Activated CD4-positive, alpha-beta memory T cell treated with anti-CD3 and anti-CD28 coated beads, Interleukin-2, amount 10 ng/mL, durations not matched to agents 7 days and 5 days (primary cell): ENCODE measurements at places on chromosomes 11 and 22.

DNA sequence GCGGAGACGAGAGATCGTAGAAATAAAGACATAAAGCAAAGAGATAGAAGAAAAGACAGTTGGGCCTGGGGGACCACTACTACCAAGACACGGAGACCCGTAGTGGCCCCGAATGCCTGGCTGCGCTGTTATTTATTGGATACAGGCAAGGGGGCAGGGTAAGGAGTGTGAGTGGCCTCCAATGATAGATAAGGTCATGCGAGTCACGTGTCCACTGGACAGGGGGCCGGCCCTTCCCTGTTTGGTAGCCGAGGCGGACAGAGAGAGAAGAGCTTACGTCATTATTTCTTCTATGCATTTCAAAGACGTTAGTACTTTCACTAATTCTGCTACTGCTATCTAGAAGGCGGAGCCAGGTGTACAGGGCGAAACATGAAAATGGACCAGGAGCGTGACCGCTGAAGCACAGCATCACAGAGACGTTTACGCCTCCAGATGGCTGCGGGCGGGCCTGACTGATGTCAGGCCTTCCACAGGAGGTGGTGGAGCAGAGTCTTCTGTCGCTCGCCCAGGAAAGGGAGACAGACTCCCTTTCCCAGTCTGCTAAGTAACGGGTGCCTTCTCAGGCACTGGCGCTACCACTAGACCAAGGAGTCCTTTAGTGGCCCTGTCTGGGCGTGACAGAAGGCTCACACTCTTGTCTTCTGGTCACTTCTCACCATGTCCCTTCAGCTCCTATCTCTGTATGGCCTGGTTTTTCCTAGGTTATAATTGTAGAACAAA is 24.8 kb downstream of the PPP6R2 start:
- peaks cover 7% of the 10 kb centered on the region for H3K4me1 ChIP-seq
- H3K36me3 ChIP-seq: peaks cover 25% of the 10 kb centered on the region
- no peaks in the 10 kb centered on the region for H3K27me3 ChIP-seq
- DNase-seq: no peak
- H3K27ac ChIP-seq: no peak overlapping the region
- no peak overlapping the region for H3K4me3 ChIP-seq

GRCh38 chr11:111912535-111912934 is at the start of gene HSPB2:
Gene HSPB2, plus strand, starts transcription at chr11:111912734. Its CDS starts 96 bp downstream, at chr11:111912830.
- H3K27me3 ChIP-seq: peaks cover 51% of the 10 kb centered on the region
- H3K4me3 ChIP-seq: no peak within 1 kb of the TSS
- no peaks in the 10 kb centered on the region for H3K4me1 ChIP-seq

- no peak overlapping the region for H3K27ac ChIP-seq
- no peak for DNase-seq
- H3K4me3 ChIP-seq: no peak overlapping the region
- H3K4me1 ChIP-seq: peaks cover 25% of the 10 kb centered on the region
- H3K27me3 ChIP-seq: peaks cover 17% of the 10 kb centered on the region
- no peaks in the 10 kb centered on the region for H3K36me3 ChIP-seq
Observed at GRCh38 chr11:65826984-65827735, 6.6 kb upstream of the SNX32 start.

DNA sequence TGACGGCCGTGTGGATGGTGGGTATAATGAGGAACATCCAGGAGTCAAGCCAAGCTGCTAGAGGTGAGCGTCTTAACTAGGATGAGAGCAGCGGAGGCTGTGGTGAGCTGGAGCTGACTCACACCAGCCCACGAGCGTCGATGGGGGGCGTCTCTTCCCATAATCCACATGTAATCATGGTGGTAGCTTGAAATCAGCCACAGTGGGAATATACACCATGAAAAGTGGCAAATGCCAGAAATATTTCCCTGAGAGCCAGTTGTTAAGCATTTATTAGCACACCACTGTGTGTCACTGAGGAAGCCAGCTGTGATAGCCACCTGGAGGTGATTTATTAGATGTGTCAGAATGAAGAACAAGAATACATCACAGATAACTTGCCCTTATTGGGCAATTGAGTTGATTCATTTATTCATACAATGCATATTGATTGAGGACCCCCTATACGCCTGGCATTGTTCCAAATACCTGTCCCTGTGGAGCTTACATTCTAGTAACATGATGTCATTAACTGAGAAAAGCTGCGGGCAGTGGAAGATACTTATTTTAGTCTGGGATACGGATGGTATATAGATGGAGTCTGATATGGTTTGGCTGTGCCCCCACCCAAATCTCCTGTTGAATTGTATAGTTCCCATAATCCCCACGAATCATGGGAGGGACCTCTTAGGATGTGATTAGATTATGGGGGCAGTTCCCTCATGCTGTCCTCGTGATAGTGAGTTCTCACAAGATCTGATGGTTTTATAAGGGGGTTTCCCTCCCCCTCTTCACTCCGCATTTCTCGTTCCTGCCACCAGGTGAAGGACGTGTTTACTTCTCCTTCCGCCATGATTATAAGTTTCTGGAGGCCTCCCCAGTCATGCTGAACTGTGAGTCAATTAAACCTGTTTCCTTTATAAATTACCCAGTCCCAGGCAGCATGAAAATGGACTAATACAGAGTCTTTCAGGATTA is 473.4 kb downstream of the METTL15 start:
- no peaks in the 10 kb centered on the region for H3K27me3 ChIP-seq
- no peak overlapping the region for H3K4me3 ChIP-seq
- no peaks in the 10 kb centered on the region for H3K36me3 ChIP-seq
- H3K27ac ChIP-seq: no peak overlapping the region

GRCh38 chr11:134363161-134363560 is 31.4 kb downstream of the GLB1L2 start:
- no peak overlapping the region for H3K4me3 ChIP-seq
- H3K36me3 ChIP-seq: no peaks in the 10 kb centered on the region
- peaks cover 22% of the 10 kb centered on the region for H3K4me1 ChIP-seq
- no peak overlapping the region for H3K27ac ChIP-seq
- no peaks in the 10 kb centered on the region for H3K27me3 ChIP-seq
- no peak for DNase-seq

DNA sequence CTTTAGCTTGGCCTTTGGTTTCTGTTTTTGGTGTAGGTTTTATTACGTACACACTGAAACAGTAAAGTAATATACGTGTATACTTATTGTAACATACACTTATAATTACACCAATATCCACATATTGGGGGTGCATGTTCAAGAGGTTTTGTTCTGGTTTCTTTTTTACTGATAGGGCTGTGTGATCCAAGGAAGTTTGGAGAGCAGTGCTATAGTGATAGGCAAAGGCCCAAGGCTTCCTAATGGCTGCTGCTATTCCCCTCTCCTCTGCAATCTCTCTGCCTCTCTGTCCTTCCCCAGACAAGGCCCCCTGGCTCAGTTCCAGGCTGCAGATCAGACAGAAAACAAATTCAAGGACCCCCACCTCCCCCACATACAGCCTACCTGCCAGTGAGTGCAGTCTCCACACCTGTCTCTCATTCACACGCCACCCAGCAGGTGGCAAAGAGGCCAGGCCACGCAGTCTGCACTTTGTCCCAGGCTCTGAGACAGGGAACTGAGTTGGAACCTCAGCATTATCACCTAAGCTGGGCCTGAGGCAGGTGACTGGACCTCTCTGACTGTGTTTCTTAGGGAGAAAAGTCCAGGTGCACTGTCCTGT is 15.1 kb downstream of the TMEM184B start:
- H3K4me3 ChIP-seq: no peak overlapping the region
- H3K36me3 ChIP-seq: no peaks in the 10 kb centered on the region
- peaks cover 25% of the 10 kb centered on the region for H3K4me1 ChIP-seq
- no peak for DNase-seq
- no peaks in the 10 kb centered on the region for H3K27me3 ChIP-seq

- DNase-seq: no peak
- no peaks in the 10 kb centered on the region for H3K4me1 ChIP-seq
- H3K27ac ChIP-seq: no peak overlapping the region
- H3K36me3 ChIP-seq: no peaks in the 10 kb centered on the region
- no peak overlapping the region for H3K4me3 ChIP-seq
- no peaks in the 10 kb centered on the region for H3K27me3 ChIP-seq
Observed at GRCh38 chr11:82082976-82083375, 650.7 kb downstream of the FAM181B start.

- H3K4me1 ChIP-seq: no peaks in the 10 kb centered on the region
- no peak overlapping the region for H3K4me3 ChIP-seq
- no peak for DNase-seq
- no peaks in the 10 kb centered on the region for H3K27me3 ChIP-seq
Observed at GRCh38 chr11:29351301-29351873, 665.4 kb downstream of the KCNA4 start.

GRCh38 chr11:85096939-85097338 is 530.2 kb downstream of the DLG2 start:
- no peaks in the 10 kb centered on the region for H3K27me3 ChIP-seq
- no peaks in the 10 kb centered on the region for H3K36me3 ChIP-seq
- no peak overlapping the region for H3K4me3 ChIP-seq
- no peaks in the 10 kb centered on the region for H3K4me1 ChIP-seq
- no peak for DNase-seq

- no peaks in the 10 kb centered on the region for H3K27me3 ChIP-seq
- H3K36me3 ChIP-seq: peaks cover 92% of the 10 kb centered on the region
- H3K27ac ChIP-seq: peak overlapping the region; percentile 21
- H3K4me3 ChIP-seq: no peak overlapping the region
- no peak for DNase-seq
Observed at GRCh38 chr11:128704517-128704916, 10.6 kb downstream of the FLI1 start.

DNA sequence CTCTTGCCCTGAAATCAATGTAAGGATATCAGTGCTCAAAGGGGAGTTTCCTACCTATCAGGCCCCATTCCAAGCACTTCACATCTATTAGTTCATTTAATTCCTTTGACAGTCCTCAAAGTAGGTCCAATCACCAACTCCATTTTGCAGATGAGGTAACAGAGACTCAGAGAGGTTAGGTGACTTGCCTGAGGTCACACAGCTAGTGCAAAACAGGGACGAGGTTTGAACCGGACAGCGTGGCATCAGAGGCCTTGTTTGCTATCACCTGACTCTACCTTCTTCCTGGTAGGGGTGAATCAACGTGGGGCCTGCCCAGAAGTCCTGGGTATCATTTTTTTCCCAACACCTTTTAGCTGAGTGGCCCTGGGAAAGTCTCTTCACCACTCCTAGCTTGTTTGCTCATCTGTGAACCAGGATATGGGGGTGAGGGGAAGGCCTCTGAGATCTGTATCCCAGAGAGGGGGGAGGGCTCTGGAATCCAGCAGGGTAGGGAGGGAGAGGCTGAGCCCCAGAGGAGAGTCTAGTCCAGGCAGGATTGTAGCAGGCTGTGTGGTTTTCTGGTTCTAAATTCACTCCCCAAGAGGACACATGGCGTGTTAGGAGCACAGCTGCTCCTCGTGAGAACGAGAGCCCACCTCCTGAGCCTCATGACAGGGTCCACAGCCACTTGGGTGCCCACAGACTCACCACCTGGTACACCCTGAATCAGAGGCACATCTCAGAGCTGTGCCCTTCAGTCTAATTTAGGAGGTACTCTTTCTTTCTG is 174.7 kb downstream of the MN1 start:
- no peaks in the 10 kb centered on the region for H3K36me3 ChIP-seq
- no peaks in the 10 kb centered on the region for H3K4me1 ChIP-seq
- H3K4me3 ChIP-seq: no peak overlapping the region
- no peak overlapping the region for H3K27ac ChIP-seq

- no peaks in the 10 kb centered on the region for H3K27me3 ChIP-seq
- H3K4me3 ChIP-seq: no peak overlapping the region
- no peak for DNase-seq
- no peaks in the 10 kb centered on the region for H3K4me1 ChIP-seq
Observed at GRCh38 chr11:80694385-80694784, 1253.6 kb upstream of the TENM4 start.

GRCh38 chr11:7020183-7020917 is at the start of the genes NLRP14 and ZNF214:
Gene NLRP14, plus strand, starts transcription at chr11:7020479. Its CDS starts 18,108 bp downstream, at chr11:7038587.
Gene ZNF214, minus strand, starts transcription at chr11:7020346. Its CDS starts 17,511 bp downstream, at chr11:7002835.
- no peak within 1 kb of the TSS for H3K4me3 ChIP-seq
- no peaks in the 10 kb centered on the region for H3K36me3 ChIP-seq
- no peaks in the 10 kb centered on the region for H3K4me1 ChIP-seq
- DNase-seq: no peak

DNA sequence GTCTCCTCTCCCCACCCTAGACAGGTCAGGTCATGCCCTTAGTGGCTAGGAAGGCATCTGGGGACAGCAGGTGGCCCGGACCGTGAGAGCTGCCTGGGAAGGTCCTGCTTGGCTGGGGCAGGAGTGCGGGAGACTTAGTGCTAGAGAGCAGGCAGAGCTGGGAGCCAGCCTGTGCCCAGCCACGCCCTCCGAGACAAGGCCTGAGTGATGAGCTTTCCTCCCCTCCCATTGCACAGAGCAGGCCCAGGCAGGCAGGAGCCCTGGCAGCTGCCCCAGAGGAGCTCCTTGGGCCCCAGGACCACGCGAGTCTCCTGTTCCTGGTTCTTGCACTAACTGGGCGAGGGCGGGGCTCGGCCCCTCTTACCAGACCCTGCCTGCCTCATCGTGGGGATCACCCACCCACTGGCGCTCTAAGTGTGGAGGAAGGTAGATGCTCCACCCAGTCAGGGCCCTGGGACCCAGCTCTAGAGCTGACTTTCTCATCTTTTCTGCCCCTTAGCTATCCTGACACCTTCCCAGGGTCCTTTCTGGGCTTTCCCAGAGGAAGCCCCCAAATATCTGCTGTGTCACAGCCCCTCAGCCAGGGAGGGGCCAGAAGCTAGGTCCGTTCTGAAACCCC is 44.9 kb downstream of the MACROD1 start:
- peaks cover 3% of the 10 kb centered on the region for H3K4me1 ChIP-seq
- DNase-seq: no peak
- H3K36me3 ChIP-seq: no peaks in the 10 kb centered on the region
- H3K27ac ChIP-seq: no peak overlapping the region
- H3K4me3 ChIP-seq: no peak overlapping the region

GRCh38 chr11:77410076-77410827 is 63.6 kb downstream of the PAK1 start:
- H3K27me3 ChIP-seq: no peaks in the 10 kb centered on the region
- H3K4me1 ChIP-seq: peaks cover 43% of the 10 kb centered on the region
- H3K4me3 ChIP-seq: peak overlapping the region; percentile 97
- DNase-seq: no peak
- no peak overlapping the region for H3K27ac ChIP-seq

DNA sequence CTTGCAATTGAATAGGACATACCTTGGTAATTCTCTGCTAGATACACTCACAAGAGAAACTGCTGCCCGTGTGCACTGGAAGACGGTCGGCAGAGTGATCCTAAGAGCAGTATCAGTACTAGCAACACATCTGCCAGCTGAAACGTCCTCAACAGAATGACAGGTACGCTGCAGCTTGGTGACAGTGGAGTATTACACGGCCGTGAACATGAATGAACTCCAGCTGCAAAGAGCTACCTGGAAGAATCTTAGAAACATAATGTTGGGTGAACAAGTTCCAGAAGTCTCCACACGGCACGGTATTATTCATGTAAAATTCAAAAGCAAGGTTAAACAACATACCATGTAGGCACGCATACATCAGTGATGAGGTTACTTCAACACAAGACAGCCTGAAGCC is 44.4 kb downstream of the TPCN2 start:
- DNase-seq: no peak
- H3K27me3 ChIP-seq: no peaks in the 10 kb centered on the region
- peaks cover 5% of the 10 kb centered on the region for H3K4me1 ChIP-seq

- no peak overlapping the region for H3K27ac ChIP-seq
- no peaks in the 10 kb centered on the region for H3K36me3 ChIP-seq
- H3K27me3 ChIP-seq: no peaks in the 10 kb centered on the region
- no peaks in the 10 kb centered on the region for H3K4me1 ChIP-seq
Observed at GRCh38 chr11:1438967-1439330, 47.6 kb downstream of the MOB2 start.

- H3K27ac ChIP-seq: no peak overlapping the region
- peaks cover 60% of the 10 kb centered on the region for H3K27me3 ChIP-seq
- no peaks in the 10 kb centered on the region for H3K36me3 ChIP-seq
- peaks cover 6% of the 10 kb centered on the region for H3K4me1 ChIP-seq
Observed at GRCh38 chr11:75246006-75246670, 5.6 kb downstream of the TPBGL start.

GRCh38 chr11:47233989-47234668 is 14.5 kb downstream of the ACP2 start:
- no peak overlapping the region for H3K4me3 ChIP-seq
- peak overlapping the region; percentile 77 for H3K27ac ChIP-seq
- no peaks in the 10 kb centered on the region for H3K27me3 ChIP-seq
- DNase-seq: no peak
- H3K36me3 ChIP-seq: peaks cover 67% of the 10 kb centered on the region
- H3K4me1 ChIP-seq: peaks cover 26% of the 10 kb centered on the region
